ENCODE measurements at places on chromosomes 4 and X.

- no peak for DNase-seq
Observed at GRCh38 chrX:110321670-110322069, 3.8 kb upstream of the AMMECR1 start.

DNA sequence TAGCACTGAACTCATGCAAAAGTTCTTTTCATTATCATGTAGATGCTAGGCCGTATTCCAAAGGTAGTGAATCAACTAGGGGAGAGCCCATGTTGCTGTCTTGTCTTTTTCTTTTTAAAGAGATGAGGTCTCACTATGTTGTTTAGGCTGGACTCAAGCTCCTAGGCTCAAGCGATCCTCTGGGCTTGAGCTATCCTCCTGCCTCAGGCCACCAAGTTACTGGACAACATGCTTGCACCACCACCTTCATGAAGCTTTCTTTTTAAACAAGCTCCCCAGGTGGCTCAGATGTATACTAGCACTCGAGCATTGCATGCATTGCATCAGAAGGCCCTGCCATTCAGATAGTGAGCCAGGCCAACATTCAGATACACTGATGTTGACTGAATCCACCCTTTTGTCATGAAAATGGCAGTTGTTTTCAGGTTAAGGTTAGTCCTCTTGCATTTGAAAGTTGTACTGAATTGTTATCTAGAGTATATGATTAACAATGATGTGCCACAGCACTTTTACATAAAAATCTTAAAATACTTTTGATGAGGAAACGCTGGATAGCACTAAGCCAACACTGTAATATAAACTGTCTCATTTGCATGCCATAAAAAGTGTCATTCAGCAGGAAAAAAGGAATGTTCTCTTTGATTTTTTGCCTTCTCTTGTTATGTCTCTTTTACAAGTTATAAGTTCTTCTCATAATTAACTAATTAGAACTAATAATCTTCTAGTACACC lies 76.7 kb downstream of the FNIP2 start:
- no peak for DNase-seq

DNA sequence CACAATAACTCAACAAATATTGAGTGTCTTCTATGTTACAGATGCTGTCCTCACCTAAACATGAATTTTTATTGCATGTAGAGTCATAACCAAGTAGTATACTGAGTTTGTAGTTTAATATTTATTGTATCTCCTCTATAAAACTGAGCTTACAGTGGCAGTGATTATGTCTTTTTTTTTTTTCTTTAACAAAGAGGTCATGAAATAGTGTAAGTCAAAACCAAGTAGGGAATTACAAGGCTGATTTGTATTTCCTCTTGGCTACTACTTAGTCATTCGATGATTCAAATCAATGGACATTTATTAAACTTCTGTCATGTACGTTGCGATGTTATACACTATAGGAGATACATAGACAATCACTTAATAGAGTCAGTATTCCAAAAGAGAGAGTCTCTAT lies 48.4 kb downstream of the IL15 start:
- DNase-seq, result no peak

DNA sequence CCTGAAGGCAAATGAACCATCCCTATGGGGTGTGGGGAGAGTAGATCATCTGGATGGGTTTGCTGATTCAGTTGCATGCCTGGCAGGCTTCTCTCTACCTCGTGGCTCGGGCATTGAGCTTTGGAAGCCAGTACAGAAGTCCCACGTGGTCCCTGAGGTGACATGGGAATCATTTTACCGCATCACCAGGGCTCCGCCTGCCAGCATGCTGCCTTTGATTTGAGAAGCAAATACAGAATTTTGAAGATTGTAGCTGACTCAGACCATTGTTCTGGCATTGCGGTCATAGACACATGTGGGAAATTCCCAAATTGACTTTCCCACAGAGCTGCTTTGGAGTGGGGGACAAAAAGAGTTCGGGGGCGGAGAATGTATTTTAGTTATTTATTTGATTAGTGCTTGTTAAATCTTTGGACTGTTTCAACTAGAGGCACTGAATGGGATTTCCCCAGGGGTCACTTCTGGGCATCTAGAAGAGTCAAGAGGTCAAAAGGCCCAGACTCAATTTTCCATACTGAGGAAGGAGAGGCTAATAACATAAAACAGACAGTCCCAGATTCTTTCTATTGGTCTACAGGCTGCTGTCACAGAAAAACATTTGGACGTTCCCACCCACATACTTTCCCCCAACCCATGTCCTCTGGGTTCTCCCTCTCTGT lies 79.3 kb downstream of the NHSL2 start:
- no peak for DNase-seq

- no peak for DNase-seq
Observed at GRCh38 chr4:109053257-109053656, 249.2 kb downstream of the COL25A1 start.

DNA sequence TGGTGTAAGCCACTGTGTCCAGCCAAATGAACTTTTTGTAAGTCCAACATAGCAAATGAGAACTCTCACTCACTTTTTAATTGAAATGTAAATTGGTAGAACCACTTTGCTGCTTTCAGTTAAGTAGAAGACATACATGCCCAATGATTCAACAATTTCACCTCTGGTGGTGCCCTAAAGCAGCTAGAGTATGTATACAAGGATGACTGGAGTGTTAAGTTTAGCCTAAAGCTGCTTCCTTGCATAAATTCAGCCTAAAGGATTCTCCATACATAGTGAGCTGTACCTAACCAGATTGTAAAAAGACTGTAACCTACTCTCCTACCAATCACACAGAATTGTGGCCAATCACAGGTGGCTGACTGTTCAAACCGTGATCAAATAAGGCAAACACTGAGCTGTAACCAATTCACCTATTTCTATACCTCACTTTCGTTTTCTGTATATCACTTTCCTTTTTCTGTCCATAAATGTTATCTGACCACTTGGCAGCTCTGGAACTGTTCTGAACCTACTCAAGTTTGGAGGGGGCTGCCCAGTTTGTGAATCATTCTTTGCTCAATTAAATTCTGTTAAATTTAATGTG lies 39.9 kb downstream of the PDS5A start:
- DNase-seq, result peak; percentile 32

DNA sequence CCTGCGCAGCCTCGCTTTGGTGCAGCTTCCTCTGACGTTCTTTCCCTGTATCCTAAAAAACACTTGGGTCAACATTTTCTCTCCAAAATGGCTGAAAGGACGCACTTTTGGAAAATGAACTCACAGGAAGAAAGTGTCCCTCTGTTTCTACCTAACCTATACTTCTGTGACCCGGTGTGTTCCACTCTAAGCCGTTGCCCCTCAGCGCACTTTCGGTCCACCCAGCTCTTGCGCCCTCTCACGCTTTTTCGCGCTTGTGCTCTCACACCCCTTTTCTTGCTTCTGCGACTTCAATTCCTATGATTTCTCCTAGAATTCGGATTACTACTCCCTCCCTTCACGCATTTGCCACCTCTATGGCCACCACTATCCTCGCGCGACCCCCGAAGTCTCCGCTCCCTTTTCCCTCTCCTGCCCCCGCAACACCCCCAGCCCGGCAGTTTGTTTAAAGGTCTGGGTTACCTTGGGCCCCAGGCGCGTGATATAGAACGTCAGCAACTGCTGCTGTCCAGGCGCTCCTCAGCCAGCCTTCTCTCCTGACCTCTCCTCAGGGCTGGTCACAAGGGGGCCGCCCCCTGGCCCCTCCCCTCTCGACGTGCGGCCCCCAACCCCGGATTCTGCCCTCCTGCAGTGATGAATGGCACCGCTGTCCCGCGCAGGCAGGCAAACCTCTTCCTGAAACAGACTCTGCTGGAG lies at the start of gene USP51:
Gene USP51 (minus strand): TSS at position 535 of the 696 bp plus-strand sequence. CDS start 909 bp downstream, outside the sequence.
- DNase-seq, result peak; percentile 56

DNA sequence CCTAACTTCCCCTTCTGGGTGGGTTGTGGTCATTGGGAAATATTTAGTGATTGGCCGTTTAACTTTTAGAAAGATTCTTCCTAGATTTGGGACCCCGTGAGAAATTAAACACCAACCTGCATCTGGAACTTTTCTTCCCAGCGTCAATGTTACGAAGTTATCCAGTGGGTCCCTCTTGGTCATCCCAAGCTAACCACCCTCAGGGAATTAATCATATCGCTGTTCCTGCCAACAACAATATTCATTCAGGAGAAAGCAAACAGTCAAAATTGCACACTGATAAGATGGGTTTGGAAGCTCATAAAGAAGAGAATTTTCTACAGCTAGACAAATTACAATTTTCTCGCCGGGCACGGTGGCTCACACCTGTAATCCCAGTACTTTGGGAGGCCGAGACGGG lies 121.2 kb upstream of the STX18 start:
- DNase-seq, result no peak

DNA sequence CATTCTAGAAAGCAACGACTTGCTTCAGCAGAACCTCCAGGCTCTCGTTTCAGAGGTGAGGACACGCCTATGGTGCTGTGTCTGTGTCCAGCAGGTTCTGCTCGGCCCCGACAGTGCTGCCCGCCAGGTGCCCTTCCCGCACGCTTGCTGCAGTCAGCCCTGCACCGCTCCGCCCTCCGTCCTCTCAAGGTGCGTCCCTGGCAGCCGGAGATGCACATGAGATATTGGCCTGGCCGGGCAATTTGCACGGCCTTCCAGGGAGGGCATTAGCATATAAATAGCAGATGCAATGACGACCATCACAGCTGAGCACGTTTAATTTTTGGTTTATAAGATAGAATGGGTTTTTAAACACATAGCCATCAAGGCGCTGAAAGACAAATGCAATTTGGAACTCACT lies 14.4 kb downstream of the UVSSA start:
- no peak for DNase-seq

- DNase-seq, result no peak
Observed at GRCh38 chrX:12282991-12283390, 144.7 kb downstream of the FRMPD4 start.

GRCh38 chr4:15420642-15421041 lies 7.2 kb upstream of the C1QTNF7 start:
- DNase-seq, result no peak

DNA sequence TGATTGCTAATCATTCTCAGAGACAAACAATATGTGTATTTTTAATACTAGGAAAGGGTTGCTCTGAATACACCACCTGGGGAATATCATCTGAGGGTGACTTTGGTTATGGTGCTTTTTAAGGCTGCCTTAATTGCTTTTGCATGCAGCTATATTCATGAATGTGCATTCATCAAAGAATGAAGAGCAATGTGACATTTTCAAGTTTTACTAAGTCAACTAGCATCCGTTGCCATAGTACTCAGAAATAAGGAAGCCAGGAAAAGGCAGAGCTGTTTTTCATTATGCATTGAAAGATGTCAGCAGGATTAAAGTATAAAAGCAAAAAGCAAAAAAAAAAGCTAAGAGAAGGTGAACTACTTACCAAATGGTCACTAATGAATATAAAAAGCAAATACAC lies 67.4 kb upstream of the PCDH18 start:
- no peak for DNase-seq

DNA sequence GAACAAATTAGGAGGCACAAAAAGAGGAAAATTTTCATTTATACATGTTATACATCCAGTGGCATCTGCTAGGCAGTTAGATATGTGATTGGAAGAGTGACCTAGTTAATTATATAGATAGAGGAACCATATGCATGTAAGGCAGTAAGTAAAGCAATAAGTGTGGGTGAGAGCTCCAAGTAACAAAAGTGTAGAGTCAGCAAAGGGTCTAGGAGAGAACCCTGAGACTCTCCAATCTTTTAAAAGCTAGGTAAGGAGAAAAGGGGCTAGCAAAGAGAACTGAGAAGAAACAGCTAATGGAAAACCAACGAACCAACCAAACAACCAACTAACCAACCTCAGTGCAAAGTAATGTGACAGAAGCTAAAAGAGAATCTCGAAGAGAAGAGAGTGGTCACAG lies 3.8 kb upstream of the CFAP299 start:
- no peak for DNase-seq

DNA sequence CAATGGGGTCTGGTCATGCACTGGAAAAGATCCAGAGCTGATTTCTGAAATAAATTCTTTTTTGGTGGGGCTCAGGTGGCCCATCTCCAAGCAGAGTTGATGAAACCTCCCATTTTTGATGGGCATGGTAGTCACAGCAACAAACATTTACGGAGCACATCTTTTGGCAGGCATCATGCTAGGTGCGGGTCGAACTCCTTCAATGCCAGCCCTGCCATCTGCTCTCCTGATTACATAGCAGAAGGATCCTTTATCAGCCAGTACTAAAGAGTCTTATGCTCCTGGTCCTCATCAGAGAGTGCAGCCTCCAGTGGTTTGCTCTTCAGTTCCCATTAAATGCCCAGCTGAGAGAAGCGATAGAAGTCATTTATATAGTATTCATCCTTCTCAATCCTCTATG lies 121.7 kb downstream of the GRXCR1 start:
- DNase-seq, result no peak

DNA sequence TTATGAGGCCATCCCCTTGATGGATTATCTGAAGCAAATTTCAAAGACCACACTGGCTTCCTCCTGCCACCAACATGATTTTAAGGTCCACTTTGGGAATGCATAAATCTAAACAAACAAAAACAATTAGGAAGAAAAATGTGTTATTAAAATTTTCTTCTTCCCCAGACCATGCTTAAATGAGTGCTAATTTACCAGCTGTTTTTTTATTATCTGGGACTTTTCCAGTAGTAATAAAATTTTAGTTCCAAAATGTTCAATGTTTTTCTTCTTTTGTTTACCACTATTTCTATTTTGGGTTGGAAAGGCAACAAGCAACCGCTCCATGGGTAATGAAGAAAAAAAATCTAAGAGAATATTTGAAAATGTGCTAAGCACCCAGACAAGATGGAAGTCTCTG lies 62.3 kb downstream of the POLR2B start:
- no peak for DNase-seq

GRCh38 chr4:12200226-12200625 lies 771.5 kb upstream of the HS3ST1 start:
- no peak for DNase-seq

- DNase-seq, result no peak
Observed at GRCh38 chr4:138650929-138651448, 364.6 kb upstream of the NOCT start.

GRCh38 chrX:40360557-40360956 lies 220.2 kb upstream of the ATP6AP2 start:
- DNase-seq, result no peak

DNA sequence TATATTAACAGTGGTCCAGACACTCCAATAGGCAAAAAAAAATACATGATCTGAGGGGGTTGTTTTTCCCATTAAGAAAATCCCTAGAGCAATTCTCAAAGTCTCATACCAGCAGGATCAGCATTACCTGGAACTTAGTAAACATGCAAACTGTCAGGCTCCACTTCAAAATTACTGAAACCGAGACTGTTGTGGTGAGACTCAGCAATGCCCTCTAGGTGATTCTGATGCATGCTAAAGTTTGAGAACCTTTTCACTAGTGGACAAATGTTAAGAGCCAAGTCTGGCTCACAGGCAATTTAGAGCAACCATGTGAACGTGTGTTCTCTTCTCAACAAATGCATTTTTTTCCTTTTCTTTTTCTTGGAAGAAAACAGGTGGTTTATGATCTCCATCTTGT lies 30.2 kb downstream of the NEK1 start:
- DNase-seq, result no peak

- no peak for DNase-seq
Observed at GRCh38 chrX:39476604-39477021, 621.1 kb downstream of the BCOR start.

DNA sequence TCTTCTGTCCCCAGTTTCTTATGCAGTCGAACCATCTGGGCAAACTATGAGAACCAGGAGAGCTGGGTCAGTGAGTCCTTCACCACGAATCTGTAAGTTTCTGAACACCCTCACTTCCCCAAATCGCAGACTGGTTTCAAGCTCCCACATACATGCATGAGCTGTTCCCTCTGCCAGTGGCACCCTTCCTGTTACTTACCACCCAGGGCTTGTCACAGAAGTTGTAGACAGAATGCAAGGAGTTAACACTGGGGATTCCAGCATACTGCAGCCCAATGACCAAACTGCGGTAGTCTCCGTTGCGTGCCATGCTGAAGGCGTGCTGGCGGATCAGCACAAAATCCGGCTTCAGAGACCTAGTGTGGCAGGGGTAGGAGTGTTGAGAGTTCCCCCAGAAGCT lies 14.6 kb downstream of the SYN1 start:
- no peak for DNase-seq
